ENCODE measurements at places on chromosomes 2 and 18.

DNA sequence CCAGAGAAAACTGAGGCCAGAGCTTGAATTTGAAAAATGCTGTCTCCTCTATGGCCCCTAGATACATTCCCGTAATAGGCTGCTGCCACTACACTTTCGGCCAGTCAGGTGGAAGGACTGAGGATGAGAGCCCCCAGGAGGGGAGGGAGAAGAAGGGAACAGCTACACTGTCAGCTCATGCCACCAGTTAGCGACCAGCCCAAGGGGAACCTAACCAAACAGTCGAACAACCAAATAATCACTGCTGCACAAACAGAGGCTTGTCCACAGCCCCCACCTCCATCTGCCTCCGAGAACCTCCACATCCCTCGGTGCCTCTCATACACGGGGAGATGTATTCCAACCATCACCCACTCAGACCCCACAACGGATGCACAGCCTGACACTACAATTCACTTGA is 7.3 kb downstream of the ZNF516 start:
- H3K27me3 ChIP-seq = no peaks in the 10 kb centered on the region
- no peak for DNase-seq
- H3K4me3 ChIP-seq = peak overlapping the region; percentile 74
- no peaks in the 10 kb centered on the region for H3K36me3 ChIP-seq

- DNase-seq = no peak
- no peaks in the 10 kb centered on the region for H3K4me1 ChIP-seq
- H3K4me3 ChIP-seq = no peak overlapping the region
Measured at GRCh38 chr2:8518979-8519668, 162.7 kb upstream of the ID2 start.

DNA sequence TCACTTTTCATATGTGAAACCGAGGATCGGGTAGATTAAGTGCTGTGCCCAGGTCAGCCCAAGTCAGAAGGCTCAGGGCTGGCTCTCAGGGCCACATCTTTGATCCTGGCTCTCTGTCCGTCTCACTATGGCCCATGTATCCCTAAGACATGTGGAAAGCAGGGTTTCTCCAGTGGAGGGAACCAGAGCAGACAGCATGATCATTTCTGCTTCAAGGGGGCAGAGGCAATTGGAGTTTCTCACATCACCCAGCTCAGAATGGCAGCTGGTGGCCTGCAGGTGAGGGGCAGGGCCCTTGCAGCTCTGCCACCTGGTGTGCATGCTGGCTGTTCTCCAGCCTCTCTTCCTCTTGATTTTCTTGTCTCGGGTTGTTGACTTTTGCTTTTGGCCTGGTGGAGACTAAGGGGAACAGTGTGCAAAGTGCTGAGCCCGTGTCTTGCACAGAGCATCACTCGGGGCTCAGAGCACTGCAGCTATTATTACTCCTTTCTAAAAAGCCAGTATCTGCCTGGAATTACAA is 27.0 kb downstream of the LDLRAD4 start:
- no peak for DNase-seq
- no peak overlapping the region for H3K27ac ChIP-seq
- no peak overlapping the region for H3K4me3 ChIP-seq

DNA sequence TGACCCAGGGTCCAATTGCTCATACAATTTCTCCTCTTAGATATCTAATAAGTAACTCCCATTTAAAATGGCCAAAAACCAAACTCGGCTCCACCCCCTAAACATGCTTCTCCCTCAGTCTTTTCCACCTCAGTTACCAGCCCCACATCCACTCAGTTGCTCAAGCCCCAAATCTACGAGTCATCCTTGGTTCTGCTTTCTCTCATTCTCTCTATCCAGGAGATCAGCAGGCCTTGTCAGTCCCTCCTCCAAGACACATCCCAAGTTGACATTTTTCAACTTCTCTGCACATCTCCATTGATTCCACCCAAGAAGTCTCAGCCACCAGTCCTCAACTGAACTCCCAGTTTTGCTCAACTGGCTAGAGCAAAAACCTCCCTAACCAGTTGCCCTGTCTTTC is 40.5 kb upstream of the RTN4 start:
- H3K4me3 ChIP-seq = no peak overlapping the region
- H3K27ac ChIP-seq = no peak overlapping the region
- no peaks in the 10 kb centered on the region for H3K27me3 ChIP-seq

GRCh38 chr2:70557171-70557838 is 3.7 kb upstream of the TGFA start:
- no peak overlapping the region for H3K4me3 ChIP-seq
- H3K4me1 ChIP-seq = no peaks in the 10 kb centered on the region
- H3K27me3 ChIP-seq = peaks cover 15% of the 10 kb centered on the region
- DNase-seq = no peak
- no peak overlapping the region for H3K27ac ChIP-seq
- no peaks in the 10 kb centered on the region for H3K36me3 ChIP-seq

DNA sequence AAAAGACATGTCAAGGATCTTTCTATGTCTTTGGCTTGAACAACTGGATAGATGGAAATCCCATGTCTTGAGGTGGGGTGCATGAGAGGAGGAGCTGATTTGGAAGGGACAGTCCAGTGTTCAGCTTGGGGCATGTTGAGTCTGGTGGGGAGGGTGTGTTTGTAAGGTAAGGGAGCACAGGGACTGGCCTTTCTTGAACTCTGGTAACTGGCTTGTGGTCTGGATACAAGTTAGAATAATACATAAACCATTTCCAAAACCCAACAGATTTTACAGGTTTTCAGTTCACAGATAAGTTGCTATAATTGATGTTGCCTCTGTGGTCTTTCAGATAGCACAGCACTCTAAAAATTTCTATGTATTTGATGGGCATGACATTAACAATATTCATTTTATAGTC is 24.2 kb downstream of the RHBDD1 start:
- DNase-seq = no peak
- H3K4me3 ChIP-seq = no peak overlapping the region
- no peaks in the 10 kb centered on the region for H3K27me3 ChIP-seq
- no peaks in the 10 kb centered on the region for H3K36me3 ChIP-seq
- H3K27ac ChIP-seq = no peak overlapping the region

- H3K36me3 ChIP-seq = no peaks in the 10 kb centered on the region
- no peaks in the 10 kb centered on the region for H3K27me3 ChIP-seq
- peak; percentile 34 for DNase-seq
- H3K4me3 ChIP-seq = no peak overlapping the region
- peaks cover 4% of the 10 kb centered on the region for H3K4me1 ChIP-seq
Measured at GRCh38 chr2:70686577-70687460, 81.2 kb downstream of the ADD2 start.

GRCh38 chr2:18971628-18972027 is 382.3 kb upstream of the NT5C1B start:
- peaks cover 4% of the 10 kb centered on the region for H3K4me1 ChIP-seq
- no peak overlapping the region for H3K4me3 ChIP-seq
- no peaks in the 10 kb centered on the region for H3K27me3 ChIP-seq
- peak; percentile 52 for DNase-seq
